Left ventricle myocardium inferior (tissue), 1 donor: ENCODE measurements at places on chromosomes 13 and 19.

- no peak for DNase-seq
- H3K27me3 ChIP-seq: peaks cover 75% of the 10 kb centered on the region
- H3K36me3 ChIP-seq: no peaks in the 10 kb centered on the region
- H3K4me1 ChIP-seq: peaks cover 34% of the 10 kb centered on the region
Observed at GRCh38 chr19:290372-291005, 714 bp downstream of the PLPP2 start.

DNA sequence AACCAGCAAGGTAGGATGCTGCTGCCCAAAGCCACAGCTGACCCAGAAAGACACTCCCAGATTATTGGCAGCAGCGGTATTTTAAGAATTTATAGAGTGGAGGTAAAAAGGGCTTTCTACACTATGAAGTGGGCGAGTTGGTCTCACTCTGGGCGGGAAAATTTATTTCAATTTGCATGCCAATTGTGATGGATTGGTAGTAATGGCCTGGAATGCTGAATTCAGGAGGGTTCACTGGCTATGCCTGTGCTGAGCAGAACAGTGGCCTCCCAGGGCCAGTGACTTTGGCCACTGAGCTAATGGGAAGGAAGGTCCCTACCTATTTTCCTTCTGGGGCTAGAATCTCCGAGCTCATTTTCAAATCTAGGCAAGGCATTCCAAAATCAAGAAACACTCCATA is 243.5 kb downstream of the TSHZ3 start:
- H3K27me3 ChIP-seq: peaks cover 68% of the 10 kb centered on the region
- DNase-seq: no peak
- H3K27ac ChIP-seq: no peak overlapping the region
- no peak overlapping the region for H3K4me3 ChIP-seq

- H3K36me3 ChIP-seq: no peaks in the 10 kb centered on the region
- H3K4me1 ChIP-seq: peaks cover 30% of the 10 kb centered on the region
- no peaks in the 10 kb centered on the region for H3K27me3 ChIP-seq
- no peak for DNase-seq
- peak overlapping the region; percentile 72 for H3K27ac ChIP-seq
Observed at GRCh38 chr13:29922896-29923295, 72.5 kb upstream of the UBL3 start.

DNA sequence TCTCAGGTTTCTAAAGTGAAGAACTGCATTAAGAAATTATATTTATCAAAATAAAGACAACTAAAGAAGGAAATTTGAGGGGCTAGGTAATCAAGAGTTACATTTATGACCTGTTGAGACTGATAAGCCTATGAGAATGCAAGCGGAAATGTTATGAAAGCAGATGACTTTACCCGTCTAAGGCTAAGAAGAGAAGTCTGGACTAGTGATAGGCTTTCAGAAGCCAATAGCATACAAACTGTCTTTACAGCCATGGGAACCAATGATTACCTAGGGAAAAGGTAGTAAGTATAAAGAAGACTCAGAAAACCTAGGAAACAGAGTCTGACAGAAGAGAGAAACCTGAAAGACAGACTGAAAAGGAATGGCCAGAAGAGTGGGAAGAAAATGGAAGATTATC is 11.2 kb downstream of the TSC22D1 start:
- H3K4me1 ChIP-seq: no peaks in the 10 kb centered on the region
- H3K27me3 ChIP-seq: no peaks in the 10 kb centered on the region
- no peak overlapping the region for H3K27ac ChIP-seq
- no peak for DNase-seq

- DNase-seq: no peak
- peak overlapping the region; percentile 72 for H3K27ac ChIP-seq
- peaks cover 32% of the 10 kb centered on the region for H3K36me3 ChIP-seq
- no peaks in the 10 kb centered on the region for H3K27me3 ChIP-seq
- peaks cover 34% of the 10 kb centered on the region for H3K4me1 ChIP-seq
- peak overlapping the region; percentile 35 for H3K4me3 ChIP-seq
Observed at GRCh38 chr19:10120538-10121189, 965 bp upstream of the EIF3G start.

DNA sequence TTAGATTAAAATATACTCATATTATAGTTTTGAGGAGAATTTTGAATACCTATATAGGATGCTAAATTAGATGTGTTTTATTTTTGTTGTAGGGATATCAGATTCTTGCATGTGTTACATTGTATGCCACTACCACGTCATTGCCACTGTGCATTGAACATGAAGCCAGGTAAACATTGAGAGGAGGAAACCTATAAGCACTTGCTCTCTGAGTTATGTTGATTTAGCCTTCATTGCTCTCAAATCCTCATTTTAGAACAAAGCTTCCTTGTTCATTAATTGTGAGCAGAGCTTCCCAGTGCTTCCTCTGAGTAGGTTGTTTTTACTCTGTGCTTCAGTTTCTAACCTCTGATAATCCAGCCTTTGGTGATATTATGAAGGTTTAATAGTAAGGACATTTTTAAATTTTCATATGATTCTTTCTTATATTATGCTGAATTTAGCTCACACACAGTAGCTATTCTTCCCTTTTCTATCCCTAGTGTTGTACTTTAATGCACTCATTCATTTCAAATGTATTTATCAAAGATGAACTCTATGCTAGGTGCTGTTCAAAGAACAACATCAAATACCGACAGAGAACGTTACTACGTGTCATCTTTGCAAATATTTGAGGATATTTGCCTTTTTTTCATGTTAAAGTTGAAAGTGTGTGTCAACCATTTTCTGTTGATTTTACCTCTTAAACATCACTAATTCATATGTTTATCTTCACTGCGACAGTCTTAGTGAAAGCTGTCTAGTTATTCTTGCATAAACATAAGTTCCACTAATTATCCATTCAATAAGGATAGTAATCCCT is 1448.0 kb upstream of the MIR17HG start:
- H3K27ac ChIP-seq: no peak overlapping the region
- no peaks in the 10 kb centered on the region for H3K36me3 ChIP-seq
- H3K27me3 ChIP-seq: no peaks in the 10 kb centered on the region
- H3K4me3 ChIP-seq: no peak overlapping the region

DNA sequence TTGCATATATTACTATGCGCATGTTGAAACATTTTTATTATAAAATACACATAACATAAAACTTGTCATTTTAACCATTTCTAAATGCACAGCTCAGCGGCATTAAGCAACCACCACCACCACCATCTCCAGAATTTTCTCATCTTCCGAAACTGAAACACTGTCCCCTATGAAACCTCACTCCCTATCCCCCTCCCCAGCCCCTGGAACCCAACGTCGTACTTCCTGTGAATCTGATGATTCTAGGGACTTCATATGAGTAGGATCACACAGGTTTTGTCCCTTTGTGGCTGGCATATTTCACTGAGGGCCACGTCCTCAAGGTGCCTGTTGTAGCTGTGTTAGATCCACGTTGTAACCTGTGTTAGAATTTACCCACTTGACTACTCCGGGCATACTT is 716 bp upstream of the MAP2K2 start:
- H3K4me3 ChIP-seq: peak overlapping the region; percentile 83
- no peaks in the 10 kb centered on the region for H3K36me3 ChIP-seq
- peak overlapping the region; percentile 81 for H3K27ac ChIP-seq
- no peak for DNase-seq
- peaks cover 27% of the 10 kb centered on the region for H3K4me1 ChIP-seq
- no peaks in the 10 kb centered on the region for H3K27me3 ChIP-seq

GRCh38 chr13:33193428-33193974 is 92.1 kb downstream of the STARD13 start:
- H3K27me3 ChIP-seq: no peaks in the 10 kb centered on the region
- no peak overlapping the region for H3K4me3 ChIP-seq
- no peak for DNase-seq
- H3K36me3 ChIP-seq: no peaks in the 10 kb centered on the region

- DNase-seq: peak; percentile 65
- H3K36me3 ChIP-seq: peaks cover 21% of the 10 kb centered on the region
- peaks cover 33% of the 10 kb centered on the region for H3K4me1 ChIP-seq
- H3K4me3 ChIP-seq: no peak overlapping the region
Observed at GRCh38 chr13:31951215-31951678, 80.3 kb upstream of the FRY start.

- no peaks in the 10 kb centered on the region for H3K27me3 ChIP-seq
- no peak for DNase-seq
- no peak overlapping the region for H3K27ac ChIP-seq
- H3K36me3 ChIP-seq: no peaks in the 10 kb centered on the region
- H3K4me3 ChIP-seq: peak overlapping the region; percentile 29
Observed at GRCh38 chr19:46546194-46546896, 50.7 kb upstream of the PNMA8B start.

GRCh38 chr13:74555651-74556420 is 421.6 kb upstream of the KLF12 start:
- DNase-seq: no peak
- no peak overlapping the region for H3K27ac ChIP-seq
- H3K4me1 ChIP-seq: no peaks in the 10 kb centered on the region
- no peak overlapping the region for H3K4me3 ChIP-seq
- H3K27me3 ChIP-seq: no peaks in the 10 kb centered on the region

DNA sequence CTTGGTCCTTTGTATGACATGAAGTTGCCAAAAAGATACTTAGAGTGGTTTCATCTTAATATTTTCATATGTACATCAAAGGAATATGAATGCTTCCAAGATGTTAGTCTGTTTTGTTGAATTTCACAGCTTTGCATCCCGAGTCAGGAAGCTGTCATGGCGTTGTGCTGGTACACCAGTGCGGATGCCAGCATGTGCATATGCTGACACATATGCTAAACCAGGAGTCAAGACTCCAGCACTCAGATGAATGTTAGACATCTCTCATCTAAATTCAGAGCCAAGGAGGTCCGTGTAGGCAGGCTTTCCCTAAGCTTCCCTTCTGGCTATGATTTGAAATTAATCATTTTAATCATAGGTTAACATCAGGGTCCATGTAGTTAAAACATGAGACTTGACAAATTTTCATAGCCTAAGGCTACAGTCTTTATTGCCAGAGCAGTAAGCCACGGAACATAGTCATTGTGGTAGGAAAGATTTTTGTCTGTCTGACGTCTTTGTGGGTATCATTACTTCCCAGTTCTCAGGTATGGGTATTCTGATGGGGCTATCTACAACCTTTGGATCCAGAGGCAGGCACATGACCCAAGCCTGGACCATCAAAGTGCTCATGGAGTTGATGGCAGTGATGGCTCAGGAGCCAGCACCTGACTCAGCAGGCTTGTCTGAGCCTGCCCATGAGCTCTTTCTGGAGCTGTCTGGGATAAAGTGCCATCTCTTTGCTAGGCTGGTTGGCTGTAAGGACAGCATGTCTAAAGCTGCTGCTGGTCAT is 246.1 kb downstream of the KCNRG start:
- H3K36me3 ChIP-seq: no peaks in the 10 kb centered on the region
- H3K27me3 ChIP-seq: no peaks in the 10 kb centered on the region
- H3K4me3 ChIP-seq: no peak overlapping the region
- H3K27ac ChIP-seq: no peak overlapping the region
- DNase-seq: no peak
- H3K4me1 ChIP-seq: no peaks in the 10 kb centered on the region

GRCh38 chr13:93411186-93411680 is 184.6 kb downstream of the GPC6 start:
- H3K27me3 ChIP-seq: no peaks in the 10 kb centered on the region
- H3K36me3 ChIP-seq: no peaks in the 10 kb centered on the region
- H3K4me1 ChIP-seq: no peaks in the 10 kb centered on the region
- no peak for DNase-seq
- H3K27ac ChIP-seq: no peak overlapping the region

- H3K27ac ChIP-seq: no peak overlapping the region
- H3K27me3 ChIP-seq: peaks cover 17% of the 10 kb centered on the region
- H3K36me3 ChIP-seq: no peaks in the 10 kb centered on the region
- H3K4me1 ChIP-seq: peaks cover 7% of the 10 kb centered on the region
Observed at GRCh38 chr13:45865414-45865813, 13.9 kb upstream of the SIAH3 start.

- no peak overlapping the region for H3K27ac ChIP-seq
- peaks cover 5% of the 10 kb centered on the region for H3K27me3 ChIP-seq
- no peaks in the 10 kb centered on the region for H3K36me3 ChIP-seq
- no peaks in the 10 kb centered on the region for H3K4me1 ChIP-seq
- no peak for DNase-seq
Observed at GRCh38 chr13:104595511-104595910, 1529.3 kb upstream of the SLC10A2 start.

DNA sequence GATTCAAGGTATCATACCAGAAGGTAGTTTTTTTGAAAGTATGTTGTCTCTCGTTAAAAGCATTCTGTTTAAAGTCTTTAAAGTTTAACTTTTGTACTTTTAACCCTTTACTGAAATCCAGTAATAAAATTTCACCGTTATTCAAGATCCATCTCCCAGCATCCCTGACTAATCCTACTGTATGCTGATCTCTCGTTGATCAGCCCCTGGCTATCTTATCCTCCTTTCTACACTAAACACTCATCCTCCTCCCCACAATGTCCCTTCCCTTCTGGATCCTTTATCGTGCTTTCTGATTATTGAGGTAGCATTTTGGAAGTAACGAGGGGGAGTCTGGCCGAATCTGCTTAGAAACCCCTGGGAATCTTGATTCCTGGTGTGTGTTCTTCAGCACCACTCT is 1.3 kb downstream of the TPP2 start:
- no peaks in the 10 kb centered on the region for H3K36me3 ChIP-seq
- H3K4me1 ChIP-seq: peaks cover 65% of the 10 kb centered on the region

GRCh38 chr13:73975767-73976166 is 158.4 kb downstream of the KLF12 start:
- H3K27ac ChIP-seq: no peak overlapping the region
- no peaks in the 10 kb centered on the region for H3K36me3 ChIP-seq
- H3K4me3 ChIP-seq: no peak overlapping the region
- no peaks in the 10 kb centered on the region for H3K27me3 ChIP-seq

DNA sequence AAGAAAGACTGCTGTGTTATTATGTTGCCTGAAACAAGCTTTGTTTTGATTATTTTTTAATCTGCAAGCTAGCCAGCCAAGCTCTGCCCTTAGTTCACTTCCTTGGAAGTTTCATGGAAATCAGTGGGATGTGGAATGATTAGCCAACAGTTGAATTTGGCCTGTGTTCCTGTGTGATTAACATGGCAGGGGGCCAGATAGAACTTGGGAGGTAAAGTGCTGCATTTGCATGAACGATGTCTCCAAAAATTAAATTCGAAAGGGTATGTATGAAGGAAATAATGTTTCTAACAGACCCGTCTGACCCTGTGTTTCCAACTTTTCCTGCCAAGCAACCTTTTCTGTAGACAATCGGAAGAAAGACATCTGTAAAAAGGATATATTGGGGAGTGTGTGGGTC is 32.2 kb downstream of the UFM1 start:
- H3K27ac ChIP-seq: no peak overlapping the region
- no peaks in the 10 kb centered on the region for H3K4me1 ChIP-seq
- no peak for DNase-seq
- no peaks in the 10 kb centered on the region for H3K36me3 ChIP-seq
- no peak overlapping the region for H3K4me3 ChIP-seq
- no peaks in the 10 kb centered on the region for H3K27me3 ChIP-seq

- H3K4me3 ChIP-seq: no peak overlapping the region
- H3K36me3 ChIP-seq: no peaks in the 10 kb centered on the region
- H3K27me3 ChIP-seq: peaks cover 21% of the 10 kb centered on the region
- peaks cover 5% of the 10 kb centered on the region for H3K4me1 ChIP-seq
- no peak overlapping the region for H3K27ac ChIP-seq
Observed at GRCh38 chr13:46899801-46900200, 2.9 kb upstream of the HTR2A start.

- H3K27ac ChIP-seq: peak overlapping the region; percentile 63
- no peaks in the 10 kb centered on the region for H3K27me3 ChIP-seq
- H3K36me3 ChIP-seq: no peaks in the 10 kb centered on the region
- peaks cover 30% of the 10 kb centered on the region for H3K4me1 ChIP-seq
Observed at GRCh38 chr13:80361883-80362327, 21.0 kb upstream of the SPRY2 start.

- no peaks in the 10 kb centered on the region for H3K27me3 ChIP-seq
- H3K4me1 ChIP-seq: peaks cover 57% of the 10 kb centered on the region
- H3K4me3 ChIP-seq: no peak overlapping the region
- no peak for DNase-seq
- H3K27ac ChIP-seq: no peak overlapping the region
Observed at GRCh38 chr19:16377521-16377920, 52.9 kb downstream of the KLF2 start.

GRCh38 chr13:95201814-95202651 is 99.2 kb downstream of the ABCC4 start:
- H3K27ac ChIP-seq: no peak overlapping the region
- H3K27me3 ChIP-seq: no peaks in the 10 kb centered on the region
- no peaks in the 10 kb centered on the region for H3K4me1 ChIP-seq
- no peak for DNase-seq
